ENCODE measurements at places on chromosomes 7 and 10.

GRCh38 chr7:49483142-49483541, 290.3 kb upstream of the VWC2 start:
- no peak for DNase-seq

DNA sequence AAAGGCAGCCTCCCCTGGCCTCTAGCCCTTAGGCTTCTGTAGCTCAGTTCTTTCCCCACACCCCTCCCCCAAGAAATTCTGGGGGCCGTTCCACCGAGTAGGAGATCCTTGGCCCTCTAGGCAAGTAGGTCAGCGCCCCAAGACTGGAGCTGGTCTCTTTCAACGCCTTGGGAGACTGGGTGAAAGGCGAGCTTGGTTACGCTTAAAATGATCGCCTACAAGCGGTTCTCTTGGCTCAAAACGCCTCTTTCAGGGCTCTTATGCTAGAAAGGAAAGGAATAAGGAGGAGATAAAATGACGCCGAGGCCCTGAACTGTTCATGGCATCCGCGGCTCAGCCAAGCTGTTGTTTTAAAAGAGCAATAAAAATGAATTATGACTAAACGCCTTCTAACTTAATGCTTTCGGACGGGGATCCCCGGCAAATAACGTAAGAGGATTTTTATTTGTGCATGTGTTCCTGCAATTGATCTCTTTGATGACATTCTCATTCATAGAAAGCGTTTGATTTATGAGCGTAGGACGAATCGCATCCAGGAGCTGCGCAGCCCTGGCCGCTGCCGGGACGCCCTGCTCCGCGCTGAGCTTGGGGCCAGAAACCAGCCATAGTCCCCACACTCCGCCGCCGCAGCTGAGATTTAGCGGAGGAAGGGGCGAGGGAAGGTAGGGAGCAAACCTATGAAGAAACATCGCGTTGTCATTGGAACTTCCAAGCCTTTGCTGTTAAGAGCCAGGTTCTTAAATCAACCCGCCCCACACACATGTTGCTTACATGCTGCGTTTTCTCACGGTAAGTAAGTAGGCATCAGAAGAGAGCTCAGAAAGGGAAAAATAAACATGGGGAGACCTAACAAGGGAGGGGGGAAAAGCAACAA, 3.0 kb upstream of the HOXA1 start:
- DNase-seq = no peak

DNA sequence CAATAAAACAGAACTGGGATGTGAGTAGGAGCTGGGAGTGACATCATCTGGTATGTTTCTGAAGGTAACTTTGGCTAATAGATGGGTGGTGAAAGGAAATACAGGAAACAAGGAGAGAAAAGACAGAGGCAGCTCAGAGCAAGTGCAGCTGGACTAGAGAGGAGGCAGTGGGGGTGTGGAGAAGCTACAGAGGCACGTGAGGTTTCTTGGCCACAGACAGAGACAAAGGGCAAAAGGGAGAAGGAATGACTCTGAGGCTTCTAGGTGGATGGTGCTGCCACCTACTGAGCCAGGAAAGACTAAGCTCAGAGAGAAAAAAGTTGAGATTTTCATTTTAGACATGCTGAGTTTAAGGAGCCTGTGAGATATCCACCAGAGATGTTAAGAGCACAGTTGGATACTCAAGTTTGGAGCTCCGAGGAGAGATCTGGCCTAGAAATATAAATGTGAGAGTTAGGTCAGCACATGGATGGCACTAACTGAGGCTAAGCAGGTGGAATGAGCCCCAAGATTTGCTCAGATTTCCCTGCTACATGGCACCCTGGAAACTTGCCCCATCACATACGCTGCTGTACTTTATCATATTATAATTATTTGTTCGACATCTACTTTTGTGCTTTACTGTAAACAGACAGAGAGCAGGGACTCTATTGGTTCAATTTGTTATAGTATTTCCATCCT, 293.0 kb upstream of the IMMP2L start:
- no peak for DNase-seq

GRCh38 chr7:120272261-120272660, 714 bp upstream of the KCND2 start:
- no peak for DNase-seq
